ENCODE measurements at places on chromosomes 5 and 9.
A peak's percentile ranks its signal among the peaks of the same experiment; 100 is the strongest.

GRCh38 chr5:141234109-141234667, 11.0 kb upstream of the PCDHB15 start:
- H3K27me3 ChIP-seq = no peaks in the 10 kb centered on the region
- H3K36me3 ChIP-seq = peaks cover 16% of the 10 kb centered on the region
- no peak for DNase-seq
- H3K4me3 ChIP-seq = peak overlapping the region; percentile 51
- H3K27ac ChIP-seq = no peak overlapping the region
- no peaks in the 10 kb centered on the region for H3K4me1 ChIP-seq

- no peak overlapping the region for H3K27ac ChIP-seq
- peaks cover 6% of the 10 kb centered on the region for H3K4me1 ChIP-seq
- H3K4me3 ChIP-seq = no peak overlapping the region
- DNase-seq = no peak
Measured at GRCh38 chr9:126935630-126936029, 21.0 kb downstream of the RALGPS1 start.

DNA sequence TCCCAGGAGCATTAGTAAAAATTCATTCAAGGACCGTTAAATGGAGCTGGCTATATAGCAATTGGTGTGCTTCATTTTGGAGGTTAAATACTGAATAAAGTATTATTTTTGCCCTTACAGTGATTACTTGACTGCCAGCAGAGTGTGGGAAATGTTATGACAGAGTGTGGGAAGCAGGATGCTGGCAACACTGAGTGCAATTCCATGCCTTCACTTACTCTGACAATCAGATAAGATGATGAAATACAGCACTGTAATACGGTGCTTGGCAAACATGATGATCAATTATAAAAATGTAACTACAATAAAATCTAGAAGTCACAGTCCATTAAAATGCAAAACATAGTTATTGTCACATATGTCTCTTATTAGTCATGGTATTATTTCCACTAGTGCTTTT, 651.3 kb downstream of the PTPRD start:
- H3K27ac ChIP-seq = no peak overlapping the region
- no peaks in the 10 kb centered on the region for H3K4me1 ChIP-seq
- H3K36me3 ChIP-seq = no peaks in the 10 kb centered on the region
- H3K27me3 ChIP-seq = no peaks in the 10 kb centered on the region
- no peak overlapping the region for H3K4me3 ChIP-seq

DNA sequence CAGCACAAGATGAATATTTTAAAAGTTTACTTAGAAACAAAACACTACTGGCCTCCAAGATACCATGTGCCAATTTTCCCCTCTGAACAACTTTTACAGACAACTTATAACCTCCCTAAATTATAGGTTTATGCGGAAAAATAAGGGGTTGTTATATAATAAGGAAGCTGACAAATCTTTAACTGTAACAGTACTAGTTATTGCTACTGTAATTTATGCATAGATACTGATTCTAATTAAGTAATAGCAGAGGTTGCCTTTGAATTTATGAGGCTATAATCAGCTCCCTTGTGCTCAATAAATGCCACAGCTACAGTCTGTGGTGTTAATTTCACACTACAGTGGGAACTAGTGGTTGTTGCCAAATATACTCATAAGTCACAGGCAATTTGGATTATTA, 291.3 kb upstream of the PCSK5 start:
- no peak overlapping the region for H3K4me3 ChIP-seq
- no peak overlapping the region for H3K27ac ChIP-seq
- no peaks in the 10 kb centered on the region for H3K27me3 ChIP-seq
- no peaks in the 10 kb centered on the region for H3K36me3 ChIP-seq

GRCh38 chr9:116605904-116606341, 81.2 kb upstream of the TRIM32 start:
- H3K4me3 ChIP-seq = no peak overlapping the region
- H3K36me3 ChIP-seq = no peaks in the 10 kb centered on the region
- H3K27ac ChIP-seq = no peak overlapping the region
- no peaks in the 10 kb centered on the region for H3K27me3 ChIP-seq

GRCh38 chr5:80930940-80931339, 29.2 kb upstream of the RASGRF2 start:
- no peak overlapping the region for H3K4me3 ChIP-seq
- H3K27ac ChIP-seq = no peak overlapping the region
- H3K27me3 ChIP-seq = no peaks in the 10 kb centered on the region
- no peaks in the 10 kb centered on the region for H3K36me3 ChIP-seq
- DNase-seq = no peak

All from H9 (cell line).